ENCODE measurements at places on chromosomes 1 and 21.

DNA sequence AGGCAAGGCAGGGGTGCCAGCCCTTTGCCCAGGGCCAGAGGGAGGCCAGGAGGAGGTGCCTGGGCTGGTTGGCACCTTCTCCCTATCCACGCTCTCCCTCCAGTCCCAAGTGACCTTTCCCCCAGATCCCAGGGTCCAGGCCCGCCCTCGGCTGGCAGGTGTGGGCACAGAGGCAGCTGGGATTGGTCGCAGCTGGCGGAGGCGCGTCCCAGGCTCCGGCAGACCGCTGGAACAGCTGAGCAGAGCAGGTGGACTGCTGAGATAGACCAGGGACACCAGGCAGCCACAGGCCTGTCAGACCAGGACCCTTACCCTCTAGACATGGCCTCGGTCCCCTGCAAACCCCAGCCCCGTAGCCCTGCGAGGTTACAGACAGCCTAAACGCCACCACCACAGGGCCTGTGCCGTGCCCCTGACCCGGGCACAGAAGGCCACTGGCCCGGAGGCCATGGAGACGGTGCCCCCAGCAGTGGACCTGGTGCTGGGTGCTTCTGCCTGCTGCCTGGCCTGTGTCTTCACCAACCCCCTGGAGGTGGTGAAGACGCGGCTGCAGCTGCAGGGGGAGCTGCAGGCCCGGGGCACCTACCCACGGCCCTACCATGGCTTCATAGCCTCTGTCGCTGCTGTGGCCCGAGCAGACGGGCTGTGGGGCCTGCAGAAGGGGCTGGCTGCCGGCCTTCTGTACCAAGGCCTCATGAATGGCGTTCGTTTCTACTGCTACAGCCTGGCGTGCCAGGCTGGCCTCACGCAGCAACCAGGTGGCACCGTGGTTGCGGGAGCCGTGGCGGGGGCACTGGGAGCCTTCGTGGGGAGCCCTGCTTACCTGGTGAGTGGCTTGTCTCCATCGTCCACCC, at the start of gene SLC25A34:
Gene SLC25A34, plus strand, starts transcription at position 221 of the 854 bp plus-strand sequence. Its CDS starts 228 bp downstream, at position 449.
- DNase-seq: no peak

- DNase-seq: no peak
Observed at GRCh38 chr21:40438616-40439015, 408.3 kb downstream of the DSCAM start.

GRCh38 chr1:41913014-41913413, 5.7 kb downstream of the HIVEP3 start:
- DNase-seq: no peak

GRCh38 chr1:116806245-116806644, 52.0 kb downstream of the CD2 start:
- DNase-seq: peak; percentile 60

GRCh38 chr1:54848134-54848948, 38.7 kb downstream of the DHCR24 start:
- no peak for DNase-seq

GRCh38 chr1:18496497-18497235, 15.9 kb downstream of the KLHDC7A start:
- DNase-seq: no peak

GRCh38 chr1:156480411-156481192, 20.0 kb downstream of the MEF2D start:
- DNase-seq: peak; percentile 56

GRCh38 chr1:4131734-4132133, 231.7 kb upstream of the C1orf174 start:
- DNase-seq: no peak

DNA sequence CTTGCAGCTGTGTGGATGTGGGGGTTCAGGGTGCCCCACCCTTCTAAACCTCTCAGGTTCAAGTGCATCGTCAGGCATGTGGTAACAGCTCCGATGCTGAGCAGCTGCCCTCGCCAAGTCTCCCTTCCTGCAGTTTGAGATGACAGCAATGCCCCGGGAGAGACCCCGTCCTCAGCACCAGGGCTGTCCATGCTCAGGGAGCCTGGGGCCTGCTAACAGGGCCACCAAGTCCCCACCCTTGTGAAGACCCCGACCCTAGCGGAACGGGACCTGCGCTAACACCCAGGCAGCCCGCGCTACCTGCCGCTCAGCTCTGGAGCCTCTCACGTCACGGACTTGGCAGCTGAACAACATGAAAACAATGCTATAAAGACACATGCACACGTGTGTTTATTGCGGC, 159.2 kb upstream of the C1orf174 start:
- DNase-seq: no peak

GRCh38 chr1:2596530-2597333, 10.2 kb downstream of the PRXL2B start:
- DNase-seq: no peak

DNA sequence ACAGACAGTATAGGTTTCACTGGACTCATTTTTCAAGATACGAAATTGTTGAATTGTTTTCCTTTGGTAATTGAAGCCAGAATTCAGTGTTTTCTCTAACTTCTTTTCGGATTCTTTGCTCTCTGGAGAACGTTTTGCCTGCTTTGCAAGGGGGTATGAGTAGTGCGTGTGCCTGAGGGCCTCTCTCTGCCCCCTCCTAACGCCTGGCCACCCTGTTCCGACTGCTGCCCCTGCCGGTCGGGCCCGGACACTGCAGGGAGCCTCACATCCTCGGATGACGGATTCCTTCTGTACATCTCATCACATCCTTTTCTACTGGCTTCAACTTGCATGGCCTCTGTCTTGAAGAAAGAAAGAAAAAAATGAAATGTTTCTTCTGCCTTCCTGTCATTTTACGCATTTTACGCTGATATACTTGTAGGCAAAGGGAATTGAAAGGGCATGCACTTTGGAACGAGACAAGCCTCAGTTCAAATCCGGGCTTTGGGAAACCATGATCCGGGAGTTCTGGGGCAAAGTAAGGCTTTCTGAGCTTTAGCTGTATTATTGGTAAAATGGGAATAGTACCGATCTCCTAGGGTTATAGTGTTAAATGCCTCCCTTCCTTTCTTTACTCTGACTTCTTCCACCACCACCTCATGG, 65.1 kb downstream of the DISC1 start:
- DNase-seq: no peak

Data from stimulated activated CD8-positive, alpha-beta memory T cell treated with anti-CD3 and anti-CD28 coated beads, Interleukin-7, amount 100 ng/mL, for 24 hours (primary cell).